ENCODE measurements at places on chromosomes 4 and X.

- no peak for DNase-seq
These were observed 160.7 kb downstream of the FHIP1A start for GRCh38 chr4:151569650-151570049.

- DNase-seq: no peak
These were observed 21.6 kb downstream of the SAT1 start for GRCh38 chrX:23804578-23804977.

GRCh38 chrX:136768469-136769084 lies 12.2 kb downstream of the ARHGEF6 start:
- DNase-seq: no peak

GRCh38 chr4:173121076-173121561 lies 47.5 kb upstream of the GALNT7 start:
- DNase-seq: peak; percentile 11

DNA sequence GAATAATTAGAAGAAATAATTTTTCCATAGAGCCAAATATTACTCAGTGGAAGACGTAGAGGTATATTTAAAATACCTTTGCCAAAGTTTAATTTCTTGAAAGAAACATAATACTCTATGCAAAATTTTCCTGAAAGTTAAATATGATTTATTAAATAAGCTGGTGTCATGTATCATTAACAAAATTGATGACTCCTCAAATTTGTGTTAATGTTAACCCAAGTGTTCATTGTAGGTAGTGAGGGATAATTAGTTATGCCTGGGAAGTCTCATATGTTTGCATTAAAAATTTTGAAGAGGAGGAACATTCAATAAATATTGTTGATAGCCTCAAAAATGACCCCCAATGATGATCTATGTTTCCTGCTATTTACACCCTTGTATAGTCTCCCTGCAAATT lies 292.7 kb upstream of the AMOT start:
- DNase-seq: no peak

- no peak for DNase-seq
These were observed 73.6 kb downstream of the DCK start for GRCh38 chr4:71066737-71067716.

DNA sequence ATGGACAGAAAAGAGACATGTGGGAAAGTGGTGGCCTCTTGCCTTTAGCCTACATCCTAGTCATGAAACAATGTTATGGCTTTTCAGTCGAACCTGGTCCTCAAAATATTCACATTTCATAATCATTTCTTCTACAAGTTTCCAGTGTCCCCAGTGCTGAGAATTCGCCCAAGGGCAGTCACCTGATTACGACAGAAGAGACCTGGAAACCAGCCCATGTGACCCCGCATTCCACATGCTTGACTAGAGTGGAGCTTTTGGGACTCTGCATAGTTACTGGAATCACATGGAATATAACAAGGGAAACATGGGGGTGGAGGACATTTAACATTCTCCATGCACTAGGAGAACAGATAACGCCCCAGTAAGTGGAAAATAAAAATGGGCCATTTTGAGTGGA lies 100.1 kb downstream of the PPARGC1A start:
- no peak for DNase-seq

- no peak for DNase-seq
These were observed 19.5 kb upstream of the NFXL1 start for GRCh38 chr4:47933840-47934239.

- DNase-seq: no peak
These were observed 7.0 kb upstream of the ANK2 start for GRCh38 chr4:113042502-113042901.

DNA sequence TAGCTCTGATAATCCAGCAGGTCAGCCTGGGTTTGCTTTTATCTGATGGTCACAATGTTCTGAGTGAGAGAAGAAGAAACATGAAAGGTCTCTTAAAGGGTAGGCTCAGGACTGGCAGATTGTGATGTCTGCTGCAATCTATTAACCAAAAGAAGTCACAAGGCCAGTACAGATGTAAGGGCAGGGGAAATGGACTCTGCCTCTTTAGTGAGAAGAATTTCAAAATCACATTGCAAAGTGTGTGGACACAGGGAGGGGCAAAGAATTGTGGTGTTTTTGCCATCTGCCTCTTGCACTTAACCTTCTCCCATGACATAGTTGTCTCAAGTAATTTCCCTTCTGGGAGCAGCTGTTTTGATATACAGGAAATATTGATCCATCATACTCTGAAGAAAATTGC lies 40.9 kb downstream of the IL1RAPL1 start:
- no peak for DNase-seq

GRCh38 chr4:171809854-171810253 lies 3.4 kb upstream of the GALNTL6 start:
- DNase-seq: no peak

- no peak for DNase-seq
These were observed 32.7 kb downstream of the MFAP3L start for GRCh38 chr4:169993531-169993930.

DNA sequence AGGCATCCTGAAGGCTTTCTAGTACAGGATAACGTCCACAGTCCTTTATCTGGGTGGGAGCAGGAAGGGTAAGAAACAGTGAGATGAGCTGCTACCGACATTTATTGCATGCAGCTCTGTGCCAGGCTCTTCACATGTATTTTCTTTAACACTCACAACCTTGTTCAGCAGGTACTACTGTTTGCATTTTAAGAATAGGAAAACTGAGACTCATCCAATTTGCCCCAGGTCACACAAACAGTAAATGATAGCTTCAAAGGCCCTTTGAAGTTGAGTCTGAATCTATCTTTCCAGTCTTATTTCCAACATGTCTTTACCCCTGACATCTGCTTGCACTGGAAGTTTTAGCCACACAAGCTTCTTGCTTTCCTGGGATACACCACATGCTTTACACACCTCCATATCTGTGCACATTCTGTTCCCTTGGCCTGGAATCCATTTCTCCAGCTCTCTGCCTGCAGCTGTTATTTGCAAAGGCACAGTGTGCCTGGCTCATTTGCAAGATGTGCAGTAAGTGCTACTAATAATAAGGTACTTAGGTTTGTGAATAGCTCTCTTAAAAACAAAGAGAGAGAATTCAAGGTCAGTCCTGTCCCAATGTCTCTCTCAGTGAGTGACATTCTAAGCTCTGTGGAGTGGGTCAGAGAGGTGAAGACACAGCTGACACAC lies 61.2 kb downstream of the METTL14 start:
- DNase-seq: no peak

DNA sequence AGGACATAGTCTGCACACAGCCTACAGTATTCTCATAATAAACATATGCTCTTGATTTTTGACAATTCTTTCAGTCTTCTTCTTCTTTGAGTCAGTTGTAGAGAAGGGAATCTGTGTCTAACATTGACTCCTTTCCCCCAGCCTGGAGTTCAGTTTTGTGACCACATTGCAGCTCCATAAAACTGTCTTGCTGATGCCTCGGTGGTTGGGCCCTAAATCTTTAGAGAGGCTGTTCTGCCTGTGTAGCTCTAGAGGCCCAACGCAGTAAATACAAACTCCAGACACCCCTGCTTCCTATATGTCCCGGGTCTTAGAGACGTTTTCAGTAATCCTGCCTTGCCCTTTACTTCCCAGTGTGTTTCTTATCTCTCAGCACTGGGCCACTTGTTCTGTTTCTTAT lies 639.5 kb upstream of the AADAT start:
- DNase-seq: no peak

DNA sequence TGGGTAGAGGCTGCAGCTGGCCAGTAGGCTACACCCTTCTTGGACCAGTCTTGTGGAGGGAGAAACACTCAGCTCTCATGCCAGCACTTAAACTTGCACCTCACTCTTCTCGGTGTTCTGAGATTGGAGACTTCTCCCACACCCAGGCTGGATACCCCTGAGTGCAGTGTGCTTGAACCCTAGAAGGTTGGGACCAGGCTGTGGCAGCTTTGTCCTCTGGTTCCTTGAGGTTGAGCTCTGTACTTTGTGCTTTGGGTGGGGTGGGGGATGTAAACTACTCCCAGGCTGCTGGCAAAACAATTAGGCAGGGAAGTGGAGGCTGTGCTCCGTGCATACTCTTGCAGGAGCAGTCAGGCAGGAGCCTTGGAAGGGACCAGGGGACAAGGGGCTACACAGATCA lies 143.6 kb upstream of the GNPDA2 start:
- no peak for DNase-seq

DNA sequence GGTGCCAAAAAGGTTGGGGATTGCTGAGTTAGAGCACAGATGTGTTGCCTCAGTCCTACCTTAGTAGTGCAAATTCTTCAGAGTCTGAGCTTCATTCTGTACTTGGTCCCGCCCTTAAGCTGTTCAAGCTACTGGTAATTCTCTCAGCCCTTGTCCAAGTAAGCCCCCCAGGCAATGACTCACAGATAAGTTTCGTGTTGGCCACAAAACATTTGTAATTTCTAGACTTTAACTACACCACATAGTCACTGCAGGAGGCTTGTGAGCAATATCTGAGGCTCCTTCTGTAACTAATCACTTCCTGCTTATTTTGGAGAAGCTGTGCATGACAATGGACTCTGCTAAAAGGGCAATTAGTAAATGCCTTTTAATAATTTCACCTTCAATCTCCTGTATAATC lies 1420.5 kb downstream of the PCDH7 start:
- DNase-seq: no peak

- no peak for DNase-seq
These were observed 73.1 kb downstream of the PHEX start for GRCh38 chrX:22105231-22105630.

DNA sequence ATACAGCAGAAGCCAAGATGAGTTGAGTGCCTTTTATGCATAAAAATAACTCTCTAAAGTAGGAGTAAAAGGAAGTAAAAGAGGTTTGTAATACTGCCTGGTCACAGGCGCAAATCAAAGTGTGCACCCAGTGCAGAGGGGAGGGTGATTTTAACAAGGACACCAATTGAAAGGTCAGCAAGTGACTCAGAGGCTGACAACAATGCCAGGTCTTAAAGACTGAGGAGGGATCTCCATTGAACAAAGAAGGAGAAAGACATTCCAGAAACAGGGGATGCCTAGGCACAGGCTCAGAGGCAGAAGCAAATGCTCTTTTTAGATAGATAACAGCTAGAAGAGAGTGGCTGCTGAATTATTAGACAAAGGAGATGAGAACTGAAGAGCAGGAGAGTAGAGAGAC lies 297.4 kb upstream of the VCX start:
- no peak for DNase-seq

DNA sequence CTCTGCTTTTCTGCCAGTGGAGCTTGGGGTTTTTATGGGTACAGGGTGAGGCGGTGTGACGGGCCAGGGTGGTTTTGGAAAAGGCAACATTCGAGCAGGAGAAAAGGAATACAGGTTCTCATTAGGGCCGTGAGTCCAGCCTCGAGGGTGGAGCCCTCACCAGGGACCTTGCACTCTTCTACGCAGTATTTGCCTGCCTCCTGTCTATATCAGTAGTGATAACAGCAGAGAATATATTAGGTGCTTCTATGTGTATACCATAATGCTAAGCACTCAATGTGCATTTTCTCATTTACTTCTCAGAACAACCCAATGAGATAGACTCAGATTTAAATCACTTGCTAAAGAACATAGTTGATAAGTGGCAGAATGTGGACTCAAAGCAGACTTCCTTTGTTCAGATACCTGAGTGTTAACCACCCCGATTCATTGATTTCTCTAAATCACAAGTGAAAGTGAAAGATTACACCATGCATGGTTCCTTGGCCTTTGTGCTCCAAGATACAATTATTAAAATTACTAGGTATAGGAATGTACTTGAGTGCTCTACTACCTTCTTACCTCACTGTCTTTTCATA lies 403.9 kb downstream of the PCDH7 start:
- DNase-seq: no peak

- DNase-seq: peak; percentile 52
These were observed 6.9 kb upstream of the HAND2 start for GRCh38 chr4:173536808-173537429.

DNA sequence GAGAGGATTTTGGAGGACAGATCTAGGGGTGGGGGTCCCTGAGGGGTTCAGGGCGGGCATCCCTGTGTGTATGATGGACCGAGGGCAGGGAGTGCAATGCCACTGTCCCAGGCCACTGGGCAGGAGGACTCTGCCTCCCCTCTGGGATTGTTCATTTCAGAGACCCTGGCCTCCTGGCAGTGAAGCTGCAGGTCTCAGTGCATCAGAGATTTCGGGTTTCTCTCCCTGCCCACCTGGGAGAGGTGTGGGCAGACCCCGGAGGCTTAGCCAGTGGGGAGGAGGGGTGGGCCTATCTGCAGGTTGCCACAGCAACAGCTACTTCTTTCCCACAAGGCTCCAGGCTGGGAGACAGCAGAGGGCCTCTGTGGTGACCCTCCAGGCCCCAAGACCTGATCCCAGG lies 80.1 kb upstream of the LRPAP1 start:
- DNase-seq: no peak

DNA sequence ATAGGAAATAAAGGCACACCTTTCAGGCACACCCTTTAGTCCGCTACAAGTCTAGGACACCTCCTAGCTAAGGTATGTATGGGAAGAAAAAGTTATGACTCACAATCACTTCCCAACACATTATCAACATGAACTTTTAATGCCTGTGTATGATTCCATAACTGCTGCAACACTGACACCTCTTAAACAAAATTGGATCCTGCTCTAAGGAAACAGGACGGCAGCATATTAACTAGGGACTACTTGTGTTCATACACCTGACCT lies 2.4 kb upstream of the PPP3CA start:
- DNase-seq: no peak

Measured in endothelial cell (in vitro differentiated cells).